ENCODE measurements at places on chromosomes 2 and 18. TPM values are rescaled to one million over a fixed set of nuclear protein-coding genes. Genes with fewer than 3 reads are reported as not detected.

DNA sequence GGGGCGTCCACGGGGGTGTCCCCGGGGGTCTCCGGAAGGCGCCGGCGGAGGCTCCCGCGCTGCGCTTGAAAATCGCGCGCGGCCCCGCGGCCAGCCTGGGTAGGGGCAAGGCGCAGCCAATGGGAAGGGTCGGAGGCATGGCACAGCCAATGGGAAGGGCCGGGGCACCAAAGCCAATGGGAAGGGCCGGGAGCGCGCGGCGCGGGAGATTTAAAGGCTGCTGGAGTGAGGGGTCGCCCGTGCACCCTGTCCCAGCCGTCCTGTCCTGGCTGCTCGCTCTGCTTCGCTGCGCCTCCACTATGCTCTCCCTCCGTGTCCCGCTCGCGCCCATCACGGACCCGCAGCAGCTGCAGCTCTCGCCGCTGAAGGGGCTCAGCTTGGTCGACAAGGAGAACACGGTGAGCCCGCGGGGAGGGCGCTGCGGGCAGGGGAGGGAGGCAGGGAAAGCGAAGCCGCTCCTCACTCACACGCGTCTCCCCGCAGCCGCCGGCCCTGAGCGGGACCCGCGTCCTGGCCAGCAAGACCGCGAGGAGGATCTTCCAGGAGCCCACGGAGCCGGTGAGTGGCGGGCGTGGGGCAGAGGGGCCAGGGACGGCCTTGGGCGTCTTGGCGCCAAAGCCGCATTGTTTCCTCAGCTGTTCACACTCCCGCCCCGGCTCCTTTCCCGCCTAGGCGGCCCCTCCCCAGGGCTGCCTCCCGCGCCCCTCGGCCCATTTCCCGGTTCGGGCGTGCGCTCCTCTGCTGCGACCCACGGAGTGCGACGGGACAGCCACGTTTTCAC lies at the start of gene RRM2:
TSS of gene RRM2 (plus strand) at position 240 of the 781 bp plus-strand sequence. CDS start at position 300, 60 bp downstream.
- H3K36me3 ChIP-seq: no peaks in the 10 kb centered on the region
- peaks cover 7% of the 10 kb centered on the region for H3K27me3 ChIP-seq
- peak; percentile 92 for DNase-seq

The CERKL gene
- total RNA-seq: not detected

The ERMN gene
- not detected for total RNA-seq

- no peaks in the 10 kb centered on the region for H3K27me3 ChIP-seq
- peak overlapping the region; percentile 97 for H3K27ac ChIP-seq
- peaks cover 5% of the 10 kb centered on the region for H3K4me1 ChIP-seq
- DNase-seq: no peak
Measured at GRCh38 chr2:178193496-178193822, 853 bp upstream of the OSBPL6 start.

GRCh38 chr2:167964650-167965413 lies 282.6 kb downstream of the STK39 start:
- no peak overlapping the region for H3K27ac ChIP-seq
- H3K27me3 ChIP-seq: no peaks in the 10 kb centered on the region

The ST8SIA3 gene
- total RNA-seq: 0.17 TPM

DNA sequence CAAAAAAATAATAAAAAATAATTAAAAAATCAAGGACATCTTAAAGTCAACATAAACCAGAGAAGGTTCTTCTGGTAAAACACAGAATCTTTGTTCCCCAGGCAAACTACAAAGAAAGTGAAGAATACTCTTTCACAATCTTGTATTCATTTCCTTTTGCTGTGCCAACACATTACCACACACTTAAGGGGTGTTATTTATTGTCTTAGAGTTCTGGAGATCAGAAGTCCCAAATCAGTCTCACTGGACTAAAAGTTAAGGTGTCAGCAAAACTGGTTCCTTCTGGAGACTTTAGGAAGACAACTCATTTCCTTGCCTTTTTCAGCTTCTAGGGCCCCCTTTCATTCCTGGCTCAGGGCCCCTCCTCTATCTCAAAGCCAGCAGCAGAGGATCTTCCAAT lies 12.2 kb upstream of the CAB39 start:
- H3K4me1 ChIP-seq: peaks cover 10% of the 10 kb centered on the region
- H3K4me3 ChIP-seq: no peak overlapping the region

- H3K36me3 ChIP-seq: no peaks in the 10 kb centered on the region
- H3K27ac ChIP-seq: no peak overlapping the region
- no peak overlapping the region for H3K4me3 ChIP-seq
Measured at GRCh38 chr2:191302459-191303139, 57.4 kb downstream of the MYO1B start.

DNA sequence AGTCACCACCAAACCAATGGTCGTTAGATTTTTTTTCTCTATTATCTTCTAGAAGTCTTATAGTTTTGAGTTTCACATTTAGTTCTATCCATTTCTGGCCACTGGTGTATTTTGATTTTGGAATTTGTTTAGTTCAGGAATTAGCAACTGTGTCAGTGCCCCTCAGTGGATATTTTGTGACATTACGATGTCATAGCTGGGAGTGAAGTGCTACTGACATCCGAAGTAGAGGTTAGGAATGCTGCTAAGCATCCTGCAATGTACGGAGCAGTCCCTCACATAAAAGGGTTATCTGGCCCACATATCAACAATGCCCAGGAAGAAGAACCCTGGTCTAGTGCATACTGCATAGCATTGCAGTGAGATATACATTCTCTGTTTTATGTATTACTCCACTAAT lies 157.4 kb upstream of the RGPD4 start:
- peak; percentile 14 for DNase-seq
- no peaks in the 10 kb centered on the region for H3K4me1 ChIP-seq
- H3K27me3 ChIP-seq: no peaks in the 10 kb centered on the region
- H3K27ac ChIP-seq: no peak overlapping the region
- H3K4me3 ChIP-seq: no peak overlapping the region
- no peaks in the 10 kb centered on the region for H3K36me3 ChIP-seq

The GNLY gene
- not detected for total RNA-seq

The WIPF1 gene
- total RNA-seq: 15.2 TPM
